ENCODE measurements at places on chromosomes 7 and 10.

DNA sequence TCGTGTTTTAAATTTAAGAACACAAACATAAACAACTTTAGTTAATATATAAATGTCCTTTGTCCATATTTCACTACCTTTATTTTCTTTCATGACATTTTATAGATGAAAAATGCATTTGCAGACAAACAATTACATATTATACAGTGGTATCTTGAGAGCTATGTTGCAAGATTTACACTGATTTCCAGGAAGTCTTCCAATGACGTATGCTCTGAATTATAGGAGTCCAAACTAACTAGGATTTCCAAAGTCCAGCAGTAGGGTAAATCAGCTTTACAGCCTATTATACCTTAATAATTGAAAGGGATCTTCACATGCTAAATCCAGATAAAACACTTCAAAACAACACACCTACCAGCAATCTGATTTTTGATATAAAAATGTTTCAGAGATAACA is 69.4 kb downstream of the HYCC1 start:
- no peak for DNase-seq

GRCh38 chr10:59362959-59363381 is 621 bp upstream of the FAM13C start:
- DNase-seq = peak; percentile 44

DNA sequence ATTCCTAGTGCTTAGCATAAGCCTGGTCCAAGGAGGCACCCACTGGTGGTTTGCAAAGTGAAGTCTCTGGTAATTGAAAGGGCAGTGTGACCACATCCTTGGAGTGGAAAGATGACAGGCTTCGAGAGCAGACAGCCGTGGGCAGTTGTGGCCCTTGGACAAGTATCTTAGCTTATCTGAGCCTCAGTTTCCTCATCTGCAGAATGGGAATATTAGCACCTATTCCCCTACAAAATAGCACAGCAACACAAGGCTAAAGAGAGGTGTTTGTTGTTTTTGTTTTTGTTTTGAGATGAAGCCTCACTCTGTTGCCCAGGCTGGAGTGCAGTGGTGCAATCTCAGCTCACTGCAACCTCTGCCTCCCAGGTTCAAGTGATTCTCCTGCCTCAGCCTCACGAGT is 29.3 kb downstream of the MYL10 start:
- DNase-seq = no peak

DNA sequence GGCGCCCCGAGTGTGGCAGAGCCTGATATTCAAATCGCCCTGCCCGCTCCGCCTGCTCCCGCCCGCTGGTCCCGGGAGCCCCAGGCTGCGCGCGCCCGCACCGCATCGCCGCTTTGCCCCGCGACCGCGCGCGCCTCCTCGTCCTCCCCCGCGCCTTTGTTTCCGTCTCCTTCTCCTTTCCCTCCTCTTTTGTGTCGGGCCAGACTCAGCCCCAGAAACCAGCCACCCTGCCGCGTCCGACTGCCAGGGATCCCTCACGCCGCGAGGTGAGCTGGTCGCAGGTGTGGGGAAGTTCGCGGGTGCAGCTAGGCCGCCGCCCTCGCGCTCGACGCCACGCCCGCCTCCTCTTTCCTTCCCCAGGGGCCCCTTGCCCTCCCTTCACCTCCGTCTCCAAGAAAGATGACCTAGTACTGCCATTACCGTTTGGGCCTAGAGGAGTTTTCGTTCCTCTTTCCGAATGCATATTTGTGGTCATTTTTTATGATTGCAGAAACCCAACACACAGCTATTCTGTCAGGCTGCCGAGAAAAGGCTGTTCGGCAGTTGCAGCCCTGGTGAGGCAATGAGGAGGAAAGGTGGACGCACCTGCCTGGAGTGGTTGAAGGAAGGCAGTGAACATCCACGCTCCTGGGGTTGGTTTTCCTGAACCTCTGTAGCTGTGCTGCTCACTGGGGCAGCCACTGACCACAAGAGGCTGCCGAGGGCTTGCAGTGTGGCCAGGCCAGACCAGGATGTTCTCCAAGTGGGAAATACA is 107.3 kb downstream of the SNX10 start:
- DNase-seq = peak; percentile 60

DNA sequence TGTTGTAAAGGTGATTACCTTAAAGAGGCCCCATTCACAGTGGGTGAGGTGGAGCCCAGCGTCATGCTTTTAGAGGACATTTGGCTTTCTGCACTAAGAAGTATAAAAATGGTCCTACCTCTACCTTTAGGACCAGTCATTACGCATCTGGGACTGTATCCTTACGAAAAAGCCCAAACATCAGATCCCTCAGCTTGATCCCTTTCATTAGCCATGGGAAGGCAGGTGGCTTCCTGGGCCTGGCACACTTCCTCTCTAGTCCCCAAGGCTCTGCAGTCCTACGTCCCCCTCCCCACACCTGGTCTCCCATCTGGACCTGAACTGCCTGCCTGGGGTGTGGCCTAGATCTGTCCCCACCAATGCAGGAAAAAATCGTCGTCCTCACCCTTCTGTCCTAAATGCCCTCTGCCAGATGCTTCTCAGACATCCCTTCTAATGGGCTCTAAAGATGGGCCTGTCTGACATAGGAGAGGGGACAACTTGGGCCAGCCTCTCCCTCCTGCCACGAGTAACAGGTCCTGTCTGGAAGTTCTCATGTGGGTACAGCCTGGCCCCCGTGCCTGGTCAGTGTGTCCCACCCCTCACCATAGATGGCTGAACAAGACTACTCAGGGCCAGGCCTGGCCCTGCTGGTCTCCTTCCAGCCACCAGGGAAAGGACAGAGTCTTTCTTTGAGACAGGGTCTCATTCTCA is 11.8 kb upstream of the SLC18A3 start:
- DNase-seq = no peak

DNA sequence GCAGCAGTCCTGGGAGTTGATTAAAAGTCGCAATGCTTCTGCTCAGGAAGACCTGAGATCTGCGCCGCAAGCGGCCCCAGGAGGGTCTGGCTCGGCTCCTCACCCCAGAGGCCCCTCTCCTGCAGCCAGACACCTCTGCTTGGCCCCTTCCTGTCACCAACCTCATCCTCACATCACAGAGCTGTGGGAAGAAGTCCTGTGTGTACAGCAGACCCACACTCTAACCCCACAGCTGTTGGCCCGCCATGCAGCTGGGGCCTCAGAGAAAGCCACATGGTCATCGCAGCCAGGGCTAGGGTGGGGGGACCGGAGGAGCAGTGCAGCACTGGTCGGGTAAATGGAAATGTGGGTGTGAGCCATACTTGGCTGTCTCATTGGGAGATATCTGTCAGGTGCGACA is 97.7 kb downstream of the RGS10 start:
- no peak for DNase-seq

GRCh38 chr7:30330134-30331111 is 46.0 kb downstream of the ZNRF2 start:
- peak; percentile 25 for DNase-seq

GRCh38 chr7:106562711-106563366 is 98.1 kb downstream of the CCDC71L start:
- no peak for DNase-seq

GRCh38 chr7:3194501-3195141 is 106.4 kb upstream of the SDK1 start:
- peak; percentile 71 for DNase-seq

DNA sequence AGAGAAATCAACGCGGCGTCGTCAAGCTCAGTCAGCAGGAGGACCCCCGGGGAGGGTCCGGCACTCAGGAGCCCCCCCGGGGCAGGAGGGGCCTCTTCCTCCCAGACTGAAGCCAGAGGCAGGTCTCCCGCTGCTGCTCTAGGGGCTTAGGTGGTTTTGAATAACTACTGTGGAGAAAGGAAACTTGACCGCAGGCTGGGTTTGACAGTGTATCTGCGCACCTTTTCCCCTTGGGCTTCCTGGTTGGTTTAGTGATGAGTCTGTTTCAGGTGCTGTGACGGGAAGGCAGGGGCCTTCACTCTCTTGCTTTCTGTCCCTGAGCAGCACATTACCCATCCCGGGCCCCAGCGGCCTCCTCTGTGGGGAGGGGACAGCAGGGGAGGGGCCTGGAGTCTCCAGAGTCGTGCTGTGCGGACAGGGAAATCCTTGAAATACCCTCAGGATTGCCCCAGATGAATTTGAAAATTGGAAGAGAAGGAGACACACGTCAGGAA is 262.2 kb downstream of the ADARB2 start:
- DNase-seq = no peak

GRCh38 chr10:17954861-17955260 is 3.1 kb downstream of the SLC39A12 start:
- no peak for DNase-seq

DNA sequence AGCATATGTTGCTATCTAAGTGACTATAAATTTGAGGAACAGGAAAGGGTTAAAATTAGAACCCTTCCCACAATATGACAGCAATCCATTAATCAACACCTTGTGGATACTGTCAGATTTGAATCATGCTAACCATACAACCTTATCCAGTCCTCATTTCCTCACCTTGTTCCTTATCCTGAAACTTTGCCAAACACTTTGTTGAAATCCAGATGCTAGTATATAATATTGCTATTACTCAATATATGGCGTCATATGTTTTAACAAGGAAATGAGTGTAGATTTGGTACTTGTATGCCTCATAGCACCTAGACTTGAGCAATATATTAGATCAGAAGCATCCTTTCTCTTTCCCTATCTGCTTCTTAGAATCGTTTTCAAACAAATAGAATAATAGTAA is 66.3 kb upstream of the SLC25A13 start:
- DNase-seq = no peak

DNA sequence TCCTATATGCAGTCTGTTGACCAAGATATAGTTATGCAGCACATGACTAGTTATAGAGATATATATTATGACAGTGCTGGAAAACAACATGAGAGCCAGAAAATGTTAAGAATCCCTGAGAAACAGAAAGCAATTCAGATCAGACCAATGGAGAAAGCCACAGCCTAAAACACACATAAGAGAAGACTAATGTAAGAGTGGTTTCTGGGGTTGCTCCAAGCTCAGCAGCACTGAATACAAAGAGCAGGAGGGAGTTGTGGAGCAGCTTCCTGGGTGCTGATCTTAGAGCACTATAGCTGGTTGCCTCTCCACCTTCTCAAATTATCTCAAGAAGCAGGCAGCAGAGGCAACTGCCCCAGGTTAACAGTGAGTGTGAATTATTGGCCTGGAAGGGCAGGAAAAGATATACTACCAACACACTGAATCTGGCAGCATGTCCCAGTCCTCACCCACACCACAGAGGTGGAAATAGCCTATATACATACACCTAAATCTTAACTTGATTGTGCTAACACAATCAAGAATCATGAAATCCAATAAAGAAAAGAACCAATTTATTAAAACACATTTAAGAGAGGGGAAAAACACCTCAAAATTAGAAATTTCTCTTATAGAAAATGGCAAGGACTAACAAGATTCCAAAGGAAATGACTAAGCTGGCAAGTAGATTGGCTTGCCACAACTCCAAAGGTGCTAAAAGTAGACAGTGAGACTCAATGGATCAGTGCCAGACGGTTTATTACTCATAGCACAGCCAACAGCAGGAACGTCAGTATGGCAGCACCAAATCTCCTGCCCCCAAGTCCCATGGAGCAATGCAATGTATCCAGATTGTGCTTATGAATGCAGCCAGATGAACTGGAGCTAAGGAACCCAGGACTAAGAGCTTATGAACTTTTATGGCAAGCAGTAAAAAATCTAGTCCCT is 5.1 kb downstream of the PTTG1IP2 start:
- no peak for DNase-seq

GRCh38 chr10:133143200-133143533 is 16.9 kb upstream of the KNDC1 start:
- DNase-seq = no peak

DNA sequence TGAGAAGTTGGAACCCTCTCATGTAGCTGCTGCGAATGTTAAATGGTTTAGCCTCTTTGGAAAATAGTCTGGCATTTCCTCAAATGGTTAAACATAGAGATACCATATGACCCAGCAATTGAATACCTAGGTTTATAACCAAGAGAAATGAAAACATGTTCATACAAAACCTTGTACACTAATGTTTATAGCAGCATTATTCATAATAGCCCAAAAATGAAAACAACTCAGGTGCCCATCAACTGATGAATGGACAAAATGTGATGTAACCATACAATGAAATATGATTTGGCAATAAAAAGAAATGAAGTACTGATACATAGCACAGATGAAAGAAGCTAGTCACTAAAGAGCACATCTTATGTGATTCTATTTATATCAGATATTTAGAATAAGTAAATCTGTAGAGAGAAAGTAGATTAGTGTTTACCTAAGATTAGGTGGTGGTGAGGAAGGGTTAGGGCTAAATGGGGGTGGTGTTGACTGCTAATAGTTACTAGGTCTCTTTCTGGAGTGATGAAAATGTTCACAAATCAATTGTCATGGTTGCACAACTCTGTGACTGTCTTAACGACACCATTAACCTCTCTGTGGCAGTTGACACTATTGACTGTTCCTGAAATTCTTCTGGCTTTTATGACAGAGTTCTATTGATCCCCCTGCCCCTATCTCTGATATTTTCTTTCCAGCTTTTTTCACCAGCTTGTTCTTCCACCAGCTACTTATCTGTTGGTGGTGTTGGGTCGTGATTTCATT is 35.2 kb downstream of the VCL start:
- DNase-seq = no peak

- no peak for DNase-seq
Observed at GRCh38 chr10:95876756-95877155, 31.0 kb upstream of the CC2D2B start.

DNA sequence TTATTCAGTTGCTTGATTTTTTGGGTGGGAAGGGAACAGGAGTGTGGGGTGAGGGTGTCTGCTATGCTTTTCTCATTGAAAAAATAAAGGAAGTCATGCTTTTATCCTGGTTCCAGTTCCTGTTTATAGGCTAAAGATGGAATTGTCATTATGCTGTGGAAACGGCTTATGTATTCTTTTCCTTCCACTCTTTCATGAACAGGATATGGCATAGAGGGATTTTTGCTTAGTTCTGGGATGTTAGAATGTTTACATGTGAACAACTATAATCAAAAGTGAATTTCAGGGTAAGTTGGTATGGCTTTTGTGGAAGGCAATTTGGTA is 35.9 kb upstream of the PTPN12 start:
- DNase-seq = no peak

GRCh38 chr7:30285067-30285535 is 704 bp downstream of the ZNRF2 start:
- peak; percentile 53 for DNase-seq

GRCh38 chr7:28509251-28510025 is 97.1 kb downstream of the CREB5 start:
- DNase-seq = no peak

GRCh38 chr7:7438851-7439250 is 96.8 kb downstream of the COL28A1 start:
- no peak for DNase-seq

GRCh38 chr7:24933298-24933697 is 46.7 kb downstream of the OSBPL3 start:
- DNase-seq = no peak

- no peak for DNase-seq
Observed at GRCh38 chr7:26862834-26863233, 1.6 kb downstream of the SKAP2 start.
